NCI-H1048 (cell line): ENCODE measurements at places on chromosomes 7 and 10.

- DNase-seq, result no peak
These were observed 19.5 kb downstream of the BAG3 start for GRCh38 chr10:119670717-119671116.

DNA sequence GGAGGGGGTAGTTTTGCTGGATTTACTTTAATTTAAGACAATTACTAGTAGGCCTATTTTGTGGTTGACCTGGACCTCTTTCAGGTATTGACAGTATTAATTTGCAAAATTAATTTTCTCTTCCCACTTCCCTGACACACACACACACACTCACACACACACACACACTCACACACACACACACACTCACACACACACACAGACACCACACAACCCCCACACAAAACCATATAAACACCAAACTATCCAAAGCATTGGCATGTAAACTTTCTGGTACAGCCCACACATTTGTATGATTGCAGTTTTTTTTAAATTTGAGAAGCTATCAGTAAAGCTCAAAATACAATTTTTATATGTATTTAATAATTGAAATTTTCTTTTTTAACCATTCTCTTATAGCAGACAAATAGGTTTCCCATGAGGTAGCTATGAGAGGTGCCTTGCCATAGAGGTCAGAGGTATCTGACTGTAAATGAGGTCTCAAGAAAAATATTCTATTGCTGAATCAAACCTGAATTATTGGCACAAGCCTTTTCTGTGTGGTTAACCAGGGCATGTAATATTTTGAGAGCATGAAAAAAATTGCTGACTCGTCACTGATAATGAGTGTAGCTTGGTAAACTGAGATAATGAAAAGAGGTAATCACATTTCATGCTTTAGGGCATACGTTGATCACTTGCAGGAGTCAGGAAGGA, 306.5 kb downstream of the GATA3 start:
- no peak for DNase-seq

DNA sequence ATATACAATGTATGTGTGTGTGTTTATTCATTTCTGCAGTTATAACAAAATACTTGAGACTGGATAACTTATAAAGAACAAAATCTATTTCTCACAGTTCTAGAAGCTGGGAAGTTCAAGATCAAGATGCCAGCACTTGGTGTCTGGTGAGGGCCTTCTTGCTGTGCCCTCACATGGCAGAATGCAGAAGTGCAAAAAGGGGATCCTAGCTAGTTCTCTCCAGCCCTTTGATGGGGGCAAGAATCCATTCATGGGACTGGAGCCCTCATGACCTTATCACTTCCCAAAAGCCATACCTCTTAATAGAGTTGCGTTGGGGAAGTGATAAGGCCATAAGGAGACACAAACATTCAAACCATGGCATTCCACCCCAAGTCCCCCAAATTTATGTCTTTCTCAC, 8.4 kb downstream of the GRB10 start:
- DNase-seq, result no peak

DNA sequence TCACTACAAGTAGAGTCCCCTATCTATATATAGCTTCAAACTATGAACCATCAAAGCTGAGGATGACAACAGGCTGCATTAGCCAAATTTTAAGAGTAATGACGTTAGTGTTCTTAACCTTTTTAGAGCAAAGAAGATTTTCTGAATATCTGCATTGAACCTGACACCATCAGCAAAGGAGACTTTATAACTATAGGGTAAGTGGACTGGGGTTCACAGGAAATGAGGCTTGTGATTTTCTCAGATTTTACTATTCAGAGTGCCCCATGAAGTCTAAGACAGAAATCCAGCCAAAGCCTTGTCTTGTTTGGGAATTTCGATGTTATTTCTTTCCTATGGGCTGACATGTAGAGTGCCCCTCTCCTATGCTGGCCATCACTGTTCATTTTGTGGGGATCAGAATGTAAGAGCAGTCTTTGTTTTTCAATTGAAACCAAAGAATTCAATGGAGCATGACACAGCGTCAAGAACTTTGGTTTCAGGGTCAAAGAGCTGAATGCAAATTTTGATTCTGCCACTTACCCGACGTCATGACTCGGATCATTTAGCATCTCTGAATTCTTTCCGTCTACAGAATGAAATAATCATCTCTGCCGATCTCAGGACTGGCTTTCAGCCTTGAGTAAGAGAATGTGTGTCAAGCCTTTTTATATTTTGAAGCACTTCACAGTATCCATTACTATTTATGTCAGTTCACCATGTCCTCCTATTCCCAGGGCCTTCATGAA, 52.7 kb downstream of the DENND11 start:
- no peak for DNase-seq

DNA sequence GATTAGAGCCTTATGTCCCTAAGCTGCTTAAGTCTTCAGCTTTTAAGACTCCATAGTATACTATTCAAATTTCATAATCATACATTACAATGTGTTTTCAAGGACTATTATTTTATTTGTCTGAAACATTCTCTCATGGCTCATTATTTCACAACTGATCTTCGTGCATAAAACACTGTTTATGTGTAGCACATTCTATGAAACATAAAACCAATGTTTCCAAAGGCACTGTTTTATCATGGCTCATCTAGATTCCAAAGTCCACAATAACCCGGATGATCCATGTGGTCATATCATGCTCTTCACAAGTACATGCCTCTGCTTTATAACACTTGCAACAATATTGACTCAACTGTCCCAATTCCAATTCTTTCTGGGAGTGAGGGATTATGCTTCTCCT, 806.1 kb downstream of the TNS3 start:
- DNase-seq, result no peak

DNA sequence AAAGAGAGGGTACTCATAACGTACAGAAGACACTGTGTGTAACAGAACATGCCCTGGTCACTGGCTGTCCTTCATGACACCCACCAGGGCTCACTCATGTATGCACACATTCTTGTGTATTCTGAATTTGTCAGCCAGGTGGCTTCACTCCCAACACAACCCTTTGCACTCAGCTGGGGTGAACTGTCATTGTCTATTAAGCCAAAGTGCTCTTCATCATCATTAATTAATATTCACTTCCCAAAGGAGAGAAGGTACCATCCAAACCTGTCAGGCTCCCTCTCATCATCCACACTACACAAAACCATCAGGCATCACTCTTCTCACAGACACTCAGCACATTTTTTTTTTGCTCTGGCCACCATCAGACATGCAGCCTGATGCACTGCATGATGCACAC, 469.8 kb downstream of the SORCS1 start:
- DNase-seq, result no peak

- DNase-seq, result no peak
These were observed 13.2 kb downstream of the PTPRN2 start for GRCh38 chr7:158574308-158575036.

GRCh38 chr10:131149111-131149510, 162.4 kb downstream of the TCERG1L start:
- DNase-seq, result no peak

- DNase-seq, result no peak
These were observed 15.9 kb downstream of the SORCS3 start for GRCh38 chr10:104657036-104657435.

GRCh38 chr10:4646547-4646946, 179.5 kb upstream of the AKR1E2 start:
- DNase-seq, result no peak

DNA sequence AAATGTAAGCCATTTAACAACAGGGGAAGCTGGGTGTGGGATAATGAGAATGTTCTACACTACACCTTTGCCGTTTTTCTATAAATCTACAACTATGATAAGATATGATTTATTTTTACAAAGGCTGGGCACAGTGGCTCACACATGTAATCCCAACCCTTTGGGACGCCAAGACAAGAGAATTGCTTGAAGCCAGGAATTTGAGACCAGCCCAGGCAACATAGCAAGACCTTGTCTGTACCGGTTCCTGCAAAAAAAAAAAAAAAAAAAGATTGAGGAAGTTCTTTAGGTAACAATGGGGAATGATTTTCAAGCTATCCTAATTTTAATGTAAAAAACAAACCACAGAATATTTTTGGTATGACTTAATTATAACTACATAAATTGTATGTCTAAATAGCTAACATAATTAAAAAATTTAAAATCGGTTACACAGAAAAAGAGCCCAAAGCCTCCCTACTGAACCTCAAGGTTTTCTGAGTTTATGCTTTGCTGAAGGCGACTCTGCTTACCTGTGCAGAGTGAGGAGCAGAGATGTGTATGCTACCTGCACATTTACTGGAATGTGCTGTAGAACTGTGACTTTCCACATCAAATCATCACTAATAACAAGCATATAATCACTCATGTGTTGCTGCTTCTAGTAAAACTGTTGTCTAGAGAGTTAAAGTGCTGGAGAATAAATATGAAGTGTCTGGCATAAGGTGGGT, 163.4 kb downstream of the ATE1 start:
- DNase-seq, result no peak

- no peak for DNase-seq
These were observed 85.2 kb upstream of the DNAAF5 start for GRCh38 chr7:641269-641671.

- DNase-seq, result no peak
These were observed 64.8 kb upstream of the MEOX2 start for GRCh38 chr7:15751191-15751701.

DNA sequence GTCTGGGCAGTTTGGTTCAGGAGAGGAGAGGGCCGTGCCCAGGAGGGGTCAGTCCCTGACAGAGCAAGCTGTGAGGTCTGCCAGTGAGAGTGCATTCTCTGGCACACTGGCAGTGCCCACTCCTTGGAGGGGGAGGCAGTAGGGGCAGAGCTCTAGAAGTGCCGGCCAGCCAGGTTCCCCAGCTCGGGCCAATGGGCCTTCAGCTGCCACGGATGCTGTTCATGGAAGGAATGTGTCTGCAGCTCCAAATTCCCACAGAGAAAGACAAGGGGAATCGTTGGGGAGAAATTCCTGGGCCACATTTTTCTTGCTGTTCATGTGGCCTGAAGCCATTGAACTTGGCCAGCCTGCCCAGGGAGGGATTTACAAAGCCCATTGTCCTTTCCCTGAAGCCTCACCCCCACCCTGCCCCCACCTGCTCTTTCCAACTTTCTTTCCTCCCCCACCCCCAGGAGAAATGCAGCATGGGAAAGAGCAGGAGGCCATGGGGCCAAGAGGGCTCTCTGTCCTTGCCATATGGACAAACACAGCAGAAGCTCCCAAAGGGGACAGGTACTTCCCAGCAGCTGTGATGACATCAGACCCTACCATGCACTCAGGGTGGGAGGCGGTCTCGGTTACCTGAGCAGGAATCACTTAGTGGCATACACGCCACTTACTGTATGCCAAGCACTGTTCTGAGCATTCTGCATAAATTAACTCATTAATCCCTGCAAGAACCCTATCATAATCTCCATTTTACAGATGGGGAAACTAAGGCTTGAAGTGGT, 70.7 kb downstream of the ARHGAP22 start:
- no peak for DNase-seq

GRCh38 chr7:134378562-134378961, 61.8 kb upstream of the SLC35B4 start:
- DNase-seq, result no peak

DNA sequence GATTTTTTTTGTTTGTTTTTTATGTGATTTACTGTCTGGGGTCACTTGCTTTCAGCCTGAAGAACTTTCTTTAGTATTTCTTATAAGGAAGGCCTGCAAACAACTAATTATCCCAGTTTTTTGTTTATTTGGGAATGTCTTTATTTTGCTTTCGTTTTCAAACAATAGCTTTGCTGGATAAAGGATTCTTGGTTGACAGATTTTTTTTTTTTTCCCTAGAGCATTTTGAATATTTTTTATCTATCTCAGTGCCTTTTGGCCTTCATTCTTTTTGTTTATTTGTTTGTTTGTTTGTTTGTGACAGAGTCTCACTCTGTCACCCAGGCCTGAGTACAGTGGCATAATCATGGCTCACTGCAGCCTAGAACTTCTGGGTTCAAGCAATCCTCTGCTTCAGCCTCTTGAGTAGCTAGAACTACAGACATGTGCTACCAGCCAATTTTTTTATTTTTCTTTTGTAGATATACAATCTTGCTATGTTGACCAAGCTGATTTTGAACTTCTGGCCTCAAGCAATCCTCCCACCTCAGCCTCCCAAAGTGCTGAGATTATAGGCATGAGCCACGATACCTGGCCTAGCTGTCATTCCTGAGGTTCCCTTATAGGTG, 46.3 kb upstream of the FZD9 start:
- no peak for DNase-seq

DNA sequence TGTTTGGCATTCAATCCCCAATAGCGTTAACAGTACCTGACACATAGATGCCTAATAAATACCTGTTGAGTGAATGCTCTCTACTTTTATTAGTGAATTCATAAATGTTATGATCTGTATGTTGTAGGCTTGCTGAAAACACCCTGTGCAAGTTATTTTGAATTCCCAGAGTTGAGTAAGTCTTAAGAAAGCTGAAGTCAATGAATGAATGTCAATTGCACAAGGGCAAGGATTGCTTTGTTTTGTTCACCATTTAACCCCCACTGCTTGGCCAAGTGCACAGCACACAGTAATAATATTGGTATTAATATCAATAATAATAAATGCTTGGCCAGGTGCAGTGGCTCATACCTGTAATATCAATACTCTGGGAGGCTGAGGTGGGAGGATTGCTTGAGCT, 10.2 kb downstream of the CPA1 start:
- no peak for DNase-seq

- peak; percentile 44 for DNase-seq
These were observed 299.8 kb downstream of the HGF start for GRCh38 chr7:81469869-81470723.

GRCh38 chr10:94005050-94005449, 11.3 kb downstream of the PLCE1 start:
- no peak for DNase-seq

- DNase-seq, result no peak
These were observed 122.7 kb downstream of the CUX1 start for GRCh38 chr7:101940151-101940550.

GRCh38 chr10:132507956-132508490, 29.6 kb upstream of the INPP5A start:
- no peak for DNase-seq

DNA sequence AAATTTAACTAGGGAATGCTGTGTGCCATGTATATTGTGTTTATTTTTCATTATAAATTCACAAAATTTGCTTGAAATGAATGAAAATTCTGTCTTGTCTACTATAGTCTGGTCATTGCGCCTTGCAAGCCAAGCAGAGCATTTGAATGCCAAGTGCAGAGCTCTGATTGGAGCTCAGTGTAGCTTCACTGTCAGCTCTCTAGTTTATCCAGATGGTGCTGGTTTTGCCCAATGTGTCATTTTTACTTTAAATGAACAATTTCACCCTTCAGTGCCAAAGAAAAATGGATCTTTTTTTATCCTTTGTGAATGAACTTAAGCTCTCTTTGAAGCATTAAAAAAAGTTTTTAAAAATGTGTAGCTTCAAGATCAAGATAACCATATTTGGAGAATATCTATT, 225.6 kb upstream of the CACNA2D1 start:
- no peak for DNase-seq

GRCh38 chr7:108290459-108291151, 160.4 kb upstream of the LAMB4 start:
- no peak for DNase-seq

- DNase-seq, result no peak
These were observed 175.8 kb downstream of the KCNMA1 start for GRCh38 chr10:77461636-77462296.

- DNase-seq, result no peak
These were observed 11.3 kb upstream of the SGPL1 start for GRCh38 chr10:70804421-70804808.

- DNase-seq, result no peak
These were observed 60.9 kb downstream of the SLC35B4 start for GRCh38 chr7:134255814-134256213.
